ENCODE measurements at places on chromosomes 2 and 18.

DNA sequence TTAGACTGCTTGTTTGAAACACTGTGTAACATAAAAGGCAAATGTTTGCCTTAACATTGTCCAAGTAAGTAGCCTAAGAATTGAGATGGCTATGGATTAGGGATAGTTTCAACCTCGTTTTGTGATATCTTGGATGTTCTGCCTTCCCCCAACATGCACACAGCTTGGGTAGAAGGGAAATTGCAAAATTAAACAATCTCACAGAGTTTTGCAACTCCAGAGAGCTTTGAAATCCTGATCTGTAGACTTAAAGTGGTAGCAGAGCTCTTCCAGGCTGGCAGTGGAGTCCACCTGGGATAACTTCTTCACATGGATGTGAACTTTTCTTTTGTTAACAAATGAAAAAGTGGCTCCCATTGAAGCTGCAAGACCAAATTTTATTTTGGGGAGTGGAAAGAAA is 59.6 kb downstream of the CHRNA1 start:
- no peak for DNase-seq

GRCh38 chr18:10401521-10401920 is 52.9 kb upstream of the APCDD1 start:
- no peak for DNase-seq

GRCh38 chr2:184551626-184552025 is 46.7 kb upstream of the ZNF804A start:
- DNase-seq = no peak

- no peak for DNase-seq
Measured at GRCh38 chr2:12051831-12052230, 305.4 kb downstream of the LPIN1 start.

GRCh38 chr18:21264651-21265050 is 22.6 kb downstream of the GREB1L start:
- no peak for DNase-seq
